ENCODE measurements at places on chromosomes 13 and 19. TPM values are rescaled to one million over a fixed set of nuclear protein-coding genes. Genes with fewer than 3 reads are reported as not detected.

GRCh38 chr13:78323848-78324247 lies 279.5 kb downstream of the POU4F1 start:
- H3K27ac ChIP-seq = no peak overlapping the region
- no peaks in the 10 kb centered on the region for H3K27me3 ChIP-seq
- no peak overlapping the region for H3K4me3 ChIP-seq
- DNase-seq = no peak
- no peaks in the 10 kb centered on the region for H3K36me3 ChIP-seq
- H3K4me1 ChIP-seq = no peaks in the 10 kb centered on the region

GRCh38 chr19:15280048-15280725 lies 47.9 kb upstream of the EPHX3 start:
- no peaks in the 10 kb centered on the region for H3K36me3 ChIP-seq
- H3K27me3 ChIP-seq = no peaks in the 10 kb centered on the region
- H3K4me3 ChIP-seq = no peak overlapping the region
- DNase-seq = no peak
- H3K27ac ChIP-seq = peak overlapping the region; percentile 85

Gene CCNA1
- not detected for total RNA-seq

DNA sequence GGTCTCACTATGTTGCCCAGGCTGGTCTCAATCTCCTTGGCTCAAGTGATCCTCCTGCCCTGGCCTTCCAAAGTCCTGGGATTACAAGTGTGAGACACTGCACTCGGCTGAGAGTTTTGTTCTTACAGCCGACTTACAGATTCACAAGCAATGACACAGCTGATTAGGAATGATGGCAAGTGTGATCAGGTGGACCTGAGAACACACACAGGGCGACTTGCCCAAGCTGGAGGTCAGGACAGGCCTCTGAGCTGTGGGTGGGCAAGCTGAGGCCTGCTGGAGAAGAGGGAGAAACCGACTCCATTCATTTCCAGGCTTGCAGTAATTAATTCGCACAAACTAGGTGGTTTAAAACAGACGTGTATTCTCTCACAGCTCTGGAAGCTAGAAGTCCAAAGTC lies 8.1 kb upstream of the ATG4D start:
- H3K4me1 ChIP-seq = no peaks in the 10 kb centered on the region
- H3K4me3 ChIP-seq = no peak overlapping the region

GRCh38 chr13:33692531-33692930 lies 125.4 kb upstream of the RFC3 start:
- no peaks in the 10 kb centered on the region for H3K27me3 ChIP-seq
- no peaks in the 10 kb centered on the region for H3K4me1 ChIP-seq
- no peak overlapping the region for H3K27ac ChIP-seq
- H3K36me3 ChIP-seq = no peaks in the 10 kb centered on the region
- no peak overlapping the region for H3K4me3 ChIP-seq

GRCh38 chr19:48826606-48827020 lies 9.7 kb downstream of the HSD17B14 start:
- no peak overlapping the region for H3K27ac ChIP-seq
- no peaks in the 10 kb centered on the region for H3K27me3 ChIP-seq
- DNase-seq = no peak
- H3K4me3 ChIP-seq = no peak overlapping the region
- no peaks in the 10 kb centered on the region for H3K36me3 ChIP-seq

DNA sequence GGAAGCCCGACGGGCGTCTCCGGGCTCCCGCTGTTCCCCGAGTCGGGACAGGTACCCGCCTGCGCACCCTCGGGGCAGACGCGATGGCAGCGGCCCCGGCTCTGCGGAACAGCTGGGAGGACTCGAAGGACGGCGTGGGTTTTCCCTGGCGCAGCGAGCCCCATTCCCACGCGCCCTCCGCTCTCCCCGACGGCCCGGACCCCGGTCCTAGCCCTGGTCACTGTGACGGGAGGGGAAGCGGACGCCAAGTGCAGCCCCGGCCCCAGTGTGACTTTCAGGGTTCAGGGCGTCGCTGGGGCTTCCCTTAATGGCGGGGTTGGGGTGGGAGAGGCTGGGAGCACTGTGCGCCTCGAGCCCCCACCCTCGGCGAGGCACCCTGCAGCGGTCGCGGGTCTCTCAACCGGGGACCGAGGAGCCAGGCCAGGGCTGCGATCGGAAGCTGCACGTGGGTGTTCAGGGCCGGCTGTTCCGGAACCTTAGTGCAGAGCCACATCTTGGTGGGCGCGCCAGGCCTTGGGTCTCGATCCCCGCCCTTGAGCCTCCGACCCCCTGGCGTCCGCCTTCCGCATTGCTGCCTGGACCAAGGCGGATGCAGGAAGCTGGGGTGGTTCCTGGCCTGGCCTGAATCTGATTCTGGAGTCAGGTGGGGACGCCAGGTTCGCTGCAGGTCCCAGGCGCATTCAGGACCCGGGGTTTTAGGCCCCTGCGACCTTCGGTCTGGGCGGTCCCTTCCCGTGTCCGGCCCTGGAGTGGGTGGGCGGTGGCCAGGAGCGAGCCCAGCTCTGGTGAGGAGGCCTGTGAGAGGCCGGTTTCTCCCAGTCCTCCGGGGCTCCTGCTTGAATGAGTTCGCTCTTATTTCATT lies 3.5 kb downstream of the LGALS7B start:
- peak; percentile 64 for DNase-seq
- no peak overlapping the region for H3K4me3 ChIP-seq
- H3K27ac ChIP-seq = no peak overlapping the region
- H3K27me3 ChIP-seq = no peaks in the 10 kb centered on the region
- no peaks in the 10 kb centered on the region for H3K36me3 ChIP-seq

Gene TGFB1
- 32.6 TPM for total RNA-seq

DNA sequence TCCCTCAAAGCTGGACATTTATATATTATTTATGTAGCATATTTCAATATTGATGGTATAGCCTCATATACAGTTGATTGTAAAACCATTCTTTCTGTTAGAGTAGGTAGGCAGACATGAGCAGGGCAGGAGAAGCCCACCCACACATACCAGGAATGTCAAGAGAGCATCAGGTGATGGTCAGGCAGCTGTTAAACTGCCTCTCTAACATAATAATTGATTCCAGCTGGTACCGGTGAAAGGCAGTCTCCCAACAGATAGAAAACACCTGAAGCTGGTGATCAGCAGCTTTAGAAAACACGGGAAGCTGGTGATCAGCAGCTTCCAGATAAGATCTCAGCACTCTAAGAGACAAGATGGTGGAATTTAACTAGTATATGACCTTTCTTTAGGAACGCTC lies 132.9 kb downstream of the SLITRK6 start:
- no peak overlapping the region for H3K27ac ChIP-seq
- H3K4me1 ChIP-seq = peaks cover 18% of the 10 kb centered on the region
- no peak for DNase-seq
- H3K4me3 ChIP-seq = no peak overlapping the region

DNA sequence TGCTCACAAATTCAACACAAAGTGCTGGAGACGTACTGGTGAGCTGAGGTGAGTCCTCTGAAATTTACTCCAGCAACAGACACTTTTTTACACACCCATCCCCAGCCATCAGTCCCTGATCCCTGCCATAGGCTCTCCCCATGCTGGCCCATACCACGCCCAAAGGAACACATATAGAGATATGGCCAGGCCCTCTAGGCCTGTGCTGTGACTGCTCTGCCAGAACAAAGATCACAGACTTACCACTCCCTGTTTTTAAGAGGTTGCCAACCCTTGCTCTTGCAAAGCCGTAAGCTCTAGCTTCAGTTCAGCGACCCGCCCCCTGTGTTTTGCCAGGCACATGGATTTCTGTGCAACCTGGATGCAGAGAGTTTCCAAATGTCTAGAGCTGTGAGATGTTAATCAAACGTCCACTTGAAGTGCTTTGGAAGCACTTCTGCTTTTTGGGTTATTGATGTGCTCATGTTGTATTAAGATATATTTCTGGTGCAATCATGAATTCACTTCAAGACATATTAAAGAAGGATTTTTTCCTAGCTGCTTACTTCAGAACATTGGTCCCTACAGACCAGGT lies 59.7 kb downstream of the DLEU7 start:
- no peaks in the 10 kb centered on the region for H3K27me3 ChIP-seq
- peaks cover 3% of the 10 kb centered on the region for H3K4me1 ChIP-seq
- H3K36me3 ChIP-seq = no peaks in the 10 kb centered on the region
- H3K27ac ChIP-seq = no peak overlapping the region

Gene CPAMD8
- total RNA-seq = 53.4 TPM

DNA sequence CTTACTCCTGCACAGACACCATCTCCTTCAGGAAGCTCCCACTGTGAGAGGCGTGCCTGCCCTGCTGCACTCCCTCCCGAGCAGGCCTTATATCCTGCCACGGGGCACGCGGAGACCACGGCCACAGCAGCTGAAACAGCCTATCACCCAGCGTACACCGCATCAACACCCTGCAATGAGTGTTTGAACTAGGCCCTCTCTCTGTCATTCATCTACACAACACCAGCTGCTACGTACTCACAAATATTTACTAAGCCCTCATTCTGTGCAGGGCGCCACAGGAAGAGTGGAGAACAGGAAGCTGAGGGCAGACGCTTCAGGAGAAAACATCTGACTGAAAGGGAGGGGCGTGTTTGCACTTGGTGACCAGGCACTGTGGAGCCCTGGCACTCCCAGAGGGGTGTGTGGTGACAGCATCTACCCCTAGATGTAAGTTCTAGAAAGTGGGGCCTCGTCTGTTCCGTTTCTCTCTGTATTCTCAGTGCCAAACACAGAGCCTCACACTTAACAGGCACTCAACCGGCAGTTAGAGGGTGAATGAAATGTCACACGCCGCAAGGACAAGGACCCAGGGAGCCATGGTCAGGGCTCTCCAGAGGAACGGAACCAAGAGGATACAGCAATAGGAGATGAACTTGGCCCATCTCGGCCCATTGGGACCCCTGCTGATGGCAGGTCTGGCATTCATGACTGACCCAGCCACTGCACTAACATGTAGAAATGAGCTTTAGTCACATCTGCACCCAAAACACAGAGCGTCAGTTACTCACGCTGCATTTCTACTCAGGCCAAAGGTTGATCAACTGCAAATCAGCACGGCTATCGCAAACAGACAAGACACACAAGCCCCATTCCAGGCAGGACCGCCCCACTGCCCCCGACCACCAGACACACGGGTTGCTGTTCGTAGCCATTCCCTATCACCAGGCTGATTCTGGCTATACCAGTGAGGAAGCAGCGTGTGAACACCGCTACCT lies 15.7 kb downstream of the RANBP3 start:
- H3K4me1 ChIP-seq = peaks cover 75% of the 10 kb centered on the region
- H3K27me3 ChIP-seq = no peaks in the 10 kb centered on the region
- peak; percentile 62 for DNase-seq

GRCh38 chr13:37492075-37492474 lies 106.5 kb downstream of the POSTN start:
- no peak overlapping the region for H3K27ac ChIP-seq
- DNase-seq = no peak
- H3K36me3 ChIP-seq = no peaks in the 10 kb centered on the region
- no peaks in the 10 kb centered on the region for H3K27me3 ChIP-seq
- peaks cover 7% of the 10 kb centered on the region for H3K4me1 ChIP-seq
- H3K4me3 ChIP-seq = no peak overlapping the region

Gene CRX
- total RNA-seq = 0.15 TPM

DNA sequence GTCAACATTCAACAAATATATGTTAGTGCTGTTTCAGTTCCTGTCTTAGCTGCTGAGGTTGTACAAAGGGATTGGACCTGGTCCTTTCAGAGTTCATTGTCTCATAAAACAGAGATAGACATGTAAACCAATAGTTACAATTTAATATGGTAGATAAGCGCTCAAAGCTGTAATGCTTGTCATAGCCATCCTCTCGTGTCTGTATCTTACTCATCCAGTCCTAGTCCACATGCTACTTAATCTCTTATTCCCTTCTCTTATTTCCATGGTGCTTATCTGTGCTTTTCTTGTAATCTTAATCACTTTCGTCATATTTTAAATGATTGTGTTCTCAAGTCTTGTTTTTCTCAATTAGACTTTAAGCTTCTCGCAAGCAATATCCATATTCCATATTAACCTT lies 185.2 kb upstream of the OBI1 start:
- no peaks in the 10 kb centered on the region for H3K27me3 ChIP-seq
- no peak overlapping the region for H3K27ac ChIP-seq
- no peaks in the 10 kb centered on the region for H3K36me3 ChIP-seq
- H3K4me3 ChIP-seq = no peak overlapping the region

Gene CBY2
- not detected for total RNA-seq

Data from cardiac muscle cell (in vitro differentiated cells and primary cell).